Gastrocnemius medialis (tissue), 4 donors: ENCODE measurements at places on chromosomes 4 and X. TPM values are rescaled to one million over a fixed set of nuclear protein-coding genes. Genes with fewer than 3 reads are reported as not detected.

- no peak for DNase-seq
- no peak overlapping the region for H3K27ac ChIP-seq
- no peak overlapping the region for H3K4me3 ChIP-seq
- no peaks in the 10 kb centered on the region for H3K27me3 ChIP-seq
Measured at GRCh38 chr4:138866314-138866713, 149.3 kb upstream of the NOCT start.

DNA sequence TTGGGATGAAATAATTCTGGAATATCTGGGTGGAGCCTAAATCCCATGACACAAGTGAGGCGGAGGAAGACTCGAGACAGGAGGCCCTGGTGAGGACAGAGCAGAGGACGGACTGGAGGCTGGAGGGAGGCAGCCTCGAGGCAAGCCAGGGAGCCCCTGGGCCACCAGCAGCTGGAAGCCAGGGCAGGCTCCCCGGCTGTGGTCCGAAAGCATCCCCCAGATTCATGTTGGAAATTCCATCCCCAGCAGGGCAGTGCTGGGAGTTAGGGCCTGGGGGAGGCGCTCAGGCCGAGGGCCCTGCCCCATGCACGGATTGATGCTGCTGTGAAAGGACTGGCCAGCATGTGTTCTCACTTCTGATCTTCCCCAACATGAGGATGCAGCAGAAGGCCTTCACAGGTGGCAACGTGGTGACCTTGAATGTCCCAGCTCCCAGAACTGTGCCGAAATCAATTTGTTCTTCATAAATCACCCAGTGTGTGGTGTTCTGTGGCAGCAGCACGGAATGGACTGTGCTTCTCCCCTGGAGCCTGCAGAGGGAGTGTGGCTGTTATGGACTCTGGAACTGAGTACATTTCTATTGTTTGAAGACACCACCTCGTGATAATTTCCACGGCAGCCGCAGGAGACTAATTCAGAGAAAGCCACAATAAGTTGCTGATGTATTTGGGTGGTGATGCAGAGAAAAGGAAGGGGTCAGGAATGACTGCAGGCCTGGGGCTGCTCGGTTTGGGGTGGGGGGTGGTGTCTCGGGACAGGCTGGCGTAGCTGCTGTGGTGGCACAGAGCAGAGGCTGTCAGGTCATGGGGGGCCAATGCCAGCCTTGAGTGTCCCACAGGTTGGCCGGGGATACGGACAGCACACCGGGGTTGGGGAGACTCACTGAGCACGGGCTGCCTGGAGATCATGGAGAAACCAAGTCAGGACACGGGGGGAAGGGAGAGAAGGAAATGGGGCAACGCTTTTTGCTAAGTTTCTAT lies 56.9 kb downstream of the PCGF3 start:
- H3K27ac ChIP-seq: no peak overlapping the region
- H3K27me3 ChIP-seq: no peaks in the 10 kb centered on the region
- no peak overlapping the region for H3K4me3 ChIP-seq
- H3K4me1 ChIP-seq: no peaks in the 10 kb centered on the region
- H3K36me3 ChIP-seq: peaks cover 55% of the 10 kb centered on the region
- DNase-seq: no peak

- H3K4me1 ChIP-seq: peaks cover 4% of the 10 kb centered on the region
- H3K4me3 ChIP-seq: no peak overlapping the region
- H3K27me3 ChIP-seq: peaks cover 89% of the 10 kb centered on the region
- no peak for DNase-seq
- H3K27ac ChIP-seq: no peak overlapping the region
Measured at GRCh38 chr4:4853921-4854648, 5.4 kb upstream of the MSX1 start.

GRCh38 chr4:122997463-122998101 lies 75.2 kb upstream of the NUDT6 start:
- no peak overlapping the region for H3K27ac ChIP-seq
- no peaks in the 10 kb centered on the region for H3K36me3 ChIP-seq
- no peaks in the 10 kb centered on the region for H3K4me1 ChIP-seq
- H3K27me3 ChIP-seq: no peaks in the 10 kb centered on the region

DNA sequence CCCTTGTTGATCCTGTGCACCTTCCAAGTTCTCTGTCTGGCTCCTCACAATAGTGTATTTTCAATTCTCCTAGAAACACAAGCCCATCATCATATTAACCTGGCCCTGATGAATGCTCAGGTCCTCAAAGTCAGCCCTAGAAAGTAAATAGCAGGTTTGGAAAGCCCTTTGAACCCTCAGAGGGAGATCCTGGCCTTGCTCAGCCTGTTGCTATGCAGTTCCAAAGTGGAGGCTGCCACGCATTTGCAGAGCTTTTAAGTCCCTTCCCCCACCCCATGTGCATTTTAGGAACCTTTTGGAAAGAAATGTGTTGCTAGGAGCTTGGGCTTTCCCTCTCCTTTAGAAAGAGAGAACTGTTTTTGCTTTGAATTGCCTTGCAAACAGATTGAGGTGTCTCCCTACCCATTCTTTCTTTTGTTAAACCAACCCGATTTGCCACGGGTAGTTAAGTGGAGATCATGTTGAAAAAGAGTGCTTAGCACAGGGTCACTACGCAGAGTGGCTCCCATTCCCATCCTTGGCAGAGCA lies 12.2 kb downstream of the MAMLD1 start:
- H3K4me1 ChIP-seq: no peaks in the 10 kb centered on the region
- H3K27me3 ChIP-seq: no peaks in the 10 kb centered on the region
- no peak for DNase-seq
- no peak overlapping the region for H3K27ac ChIP-seq
- no peak overlapping the region for H3K4me3 ChIP-seq
- no peaks in the 10 kb centered on the region for H3K36me3 ChIP-seq

Gene DACH2
- not detected for total RNA-seq

DNA sequence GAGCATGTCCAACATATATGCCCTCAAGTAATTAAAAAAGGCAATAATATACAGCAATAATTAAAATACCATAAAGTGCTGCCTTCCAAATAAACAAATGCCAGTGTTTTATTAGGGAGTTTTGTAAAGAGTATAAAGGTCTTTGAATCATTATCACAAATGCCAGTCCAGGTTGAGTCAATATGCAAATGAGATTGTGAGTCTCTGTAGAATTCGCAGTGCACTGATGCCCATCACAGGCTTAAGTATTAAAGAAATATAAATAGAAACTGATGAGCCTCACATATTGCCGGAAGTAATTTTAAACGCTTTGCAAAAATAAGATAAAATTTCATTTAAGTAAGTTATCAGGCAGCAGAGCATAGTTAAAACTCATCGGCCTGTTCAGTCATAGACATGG lies 205.0 kb upstream of the TECRL start:
- no peak overlapping the region for H3K27ac ChIP-seq
- H3K27me3 ChIP-seq: no peaks in the 10 kb centered on the region
- H3K4me1 ChIP-seq: no peaks in the 10 kb centered on the region
- no peak overlapping the region for H3K4me3 ChIP-seq
- no peak for DNase-seq

Gene MAGEA2
- not detected for total RNA-seq

Gene HTR2C
- total RNA-seq: not detected
